Vagina (tissue), 2 donors: ENCODE measurements at places on chromosomes 12 and 14. TPM values are rescaled to one million over a fixed set of nuclear protein-coding genes. Genes with fewer than 3 reads are reported as not detected.
A peak's percentile ranks its signal among the peaks of the same experiment; 100 is the strongest.

DNA sequence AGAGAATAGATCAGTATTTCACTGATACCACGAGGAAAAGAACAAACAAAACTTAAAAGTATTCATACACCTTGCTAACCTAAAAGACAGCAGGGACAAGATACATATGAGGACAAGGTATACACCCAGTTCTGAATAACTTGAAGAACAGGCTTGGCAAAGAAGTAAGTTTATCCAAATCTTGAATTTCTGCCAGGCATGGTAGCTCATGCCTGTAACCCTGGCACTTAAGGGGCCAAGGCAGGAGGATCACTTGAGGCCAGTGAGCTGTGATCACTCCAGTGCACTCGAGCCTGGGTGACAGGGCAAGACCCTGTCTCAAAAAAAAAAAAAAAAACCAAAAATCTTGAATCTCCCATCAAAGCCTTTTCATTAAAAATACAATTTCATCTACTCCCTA, 25.0 kb downstream of the EIF2S1 start:
- H3K27ac ChIP-seq, result no peak overlapping the region
- H3K4me3 ChIP-seq, result no peak overlapping the region
- DNase-seq, result no peak
- no peaks in the 10 kb centered on the region for H3K27me3 ChIP-seq

GRCh38 chr12:7175493-7175892, 14.0 kb upstream of the PEX5 start:
- H3K36me3 ChIP-seq, result no peaks in the 10 kb centered on the region
- H3K27me3 ChIP-seq, result no peaks in the 10 kb centered on the region
- H3K4me1 ChIP-seq, result no peaks in the 10 kb centered on the region
- H3K4me3 ChIP-seq, result no peak overlapping the region
- H3K27ac ChIP-seq, result no peak overlapping the region
- DNase-seq, result no peak

DNA sequence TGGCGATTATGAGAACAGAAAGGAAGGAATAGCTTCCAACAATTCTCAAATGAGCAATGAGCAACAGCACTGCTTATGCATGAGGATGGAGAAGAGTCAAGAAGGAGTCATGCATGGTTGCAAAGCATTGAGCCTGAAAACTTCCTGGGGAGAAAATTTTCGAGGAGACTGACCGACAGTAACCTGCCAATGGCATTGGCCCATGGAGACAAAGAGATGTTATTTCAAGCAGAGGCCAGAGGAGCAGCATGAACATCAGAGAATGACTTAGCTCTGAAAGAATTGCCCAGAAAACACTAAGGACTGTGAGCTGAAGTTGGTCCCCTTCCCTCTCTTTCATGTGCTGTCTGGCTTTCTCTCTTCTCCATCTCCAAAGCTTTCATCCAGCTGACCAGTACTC, 343.4 kb downstream of the ADAMTS20 start:
- no peaks in the 10 kb centered on the region for H3K27me3 ChIP-seq
- no peak overlapping the region for H3K4me3 ChIP-seq
- H3K36me3 ChIP-seq, result no peaks in the 10 kb centered on the region
- DNase-seq, result no peak
- H3K27ac ChIP-seq, result no peak overlapping the region

DNA sequence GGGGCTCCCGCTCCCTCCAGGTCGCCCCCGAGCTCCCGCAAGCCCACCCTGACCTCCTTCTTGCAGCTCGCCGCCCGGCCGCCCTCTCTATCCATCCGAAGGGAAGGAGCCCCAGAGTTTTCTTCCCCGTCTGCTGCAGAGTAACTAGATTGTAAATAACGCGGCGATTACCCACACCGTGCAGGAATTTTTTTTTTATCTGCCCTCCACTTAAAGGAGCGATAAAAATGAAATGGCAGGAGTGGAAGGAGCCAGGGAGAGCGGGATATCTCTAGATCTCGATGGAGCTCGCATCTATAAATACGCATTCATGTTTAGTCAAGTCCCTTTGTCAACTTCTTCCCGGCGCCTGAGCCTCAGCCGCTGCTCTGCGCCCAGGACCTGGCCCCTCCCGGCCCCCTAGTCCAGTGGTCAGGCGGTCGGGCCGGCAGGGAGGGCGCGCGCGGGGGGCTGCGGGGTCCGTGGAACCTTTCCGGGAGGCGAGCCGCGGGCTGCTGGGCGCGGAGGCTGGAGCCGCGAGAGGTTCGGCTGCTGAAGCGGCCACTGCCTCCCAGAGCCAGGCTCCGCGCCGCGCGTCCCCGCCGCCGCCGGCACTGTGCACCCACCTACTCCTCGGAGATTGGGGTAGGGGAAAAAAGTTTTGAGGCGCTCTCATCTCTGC, 386.0 kb downstream of the BCAT1 start:
- DNase-seq, result no peak
- H3K27ac ChIP-seq, result peak overlapping the region; percentile 92
- H3K27me3 ChIP-seq, result no peaks in the 10 kb centered on the region
- peak overlapping the region; percentile 70 for H3K4me3 ChIP-seq
- no peaks in the 10 kb centered on the region for H3K36me3 ChIP-seq

GRCh38 chr12:57099047-57099714, 10.3 kb downstream of the NAB2 start:
- H3K36me3 ChIP-seq, result peaks cover 60% of the 10 kb centered on the region
- H3K27me3 ChIP-seq, result no peaks in the 10 kb centered on the region
- no peak overlapping the region for H3K4me3 ChIP-seq
- H3K27ac ChIP-seq, result peak overlapping the region; percentile 31
- DNase-seq, result no peak

- no peak overlapping the region for H3K4me3 ChIP-seq
- no peak for DNase-seq
- H3K4me1 ChIP-seq, result peaks cover 36% of the 10 kb centered on the region
- H3K36me3 ChIP-seq, result no peaks in the 10 kb centered on the region
These were observed 1.4 kb upstream of the HMGA2 start for GRCh38 chr12:65822732-65823512.

DNA sequence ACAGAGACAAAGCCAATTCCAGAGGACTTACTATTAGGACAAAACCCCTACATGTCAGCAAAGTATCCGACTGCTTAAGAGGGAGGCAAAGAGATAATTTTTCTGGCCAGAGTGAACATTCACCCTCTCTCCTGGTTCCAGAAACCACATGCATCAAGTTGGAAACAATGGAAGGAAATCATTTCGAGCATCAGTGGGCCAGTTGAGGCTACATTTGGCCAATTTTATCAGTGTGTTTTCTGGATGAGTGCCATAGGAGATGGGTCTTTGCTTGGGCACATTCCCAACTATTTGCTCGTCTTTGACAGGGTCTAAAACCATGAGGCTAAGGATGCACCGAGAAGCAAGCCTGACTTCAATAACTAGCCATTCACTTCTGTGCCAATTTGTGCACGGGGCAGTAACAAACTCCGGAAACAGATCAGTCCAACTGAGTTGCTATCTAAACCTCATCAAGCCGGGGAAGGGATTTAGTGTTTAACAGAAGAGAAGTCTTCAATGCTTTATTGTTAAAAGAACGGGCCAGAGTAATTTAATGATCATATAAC, 17.4 kb downstream of the EGLN3 start:
- peaks cover 16% of the 10 kb centered on the region for H3K4me1 ChIP-seq
- H3K27ac ChIP-seq, result no peak overlapping the region
- H3K36me3 ChIP-seq, result no peaks in the 10 kb centered on the region
- no peak overlapping the region for H3K4me3 ChIP-seq
- no peaks in the 10 kb centered on the region for H3K27me3 ChIP-seq

- DNase-seq, result no peak
- no peaks in the 10 kb centered on the region for H3K36me3 ChIP-seq
- H3K4me3 ChIP-seq, result no peak overlapping the region
- H3K27me3 ChIP-seq, result no peaks in the 10 kb centered on the region
- H3K4me1 ChIP-seq, result no peaks in the 10 kb centered on the region
These were observed 34.9 kb downstream of the CREBL2 start for GRCh38 chr12:12646483-12647072.

Gene KLRF1
- total RNA-seq, result not detected

Gene SERPINA9
- total RNA-seq, result 2.0 TPM

Gene TRIM9
- 2.2 TPM for total RNA-seq

Gene TCTN2
- 6.1 TPM for total RNA-seq

Gene DPPA3
- total RNA-seq, result not detected

Gene APOLD1
- total RNA-seq, result 127 TPM
